Caco-2 (cell line): ENCODE measurements at places on chromosomes 6 and 20.

- no peak for DNase-seq
These were observed 54.5 kb upstream of the MC3R start for GRCh38 chr20:56194042-56194441.

- peak; percentile 80 for DNase-seq
These were observed 27.2 kb downstream of the UBE2V1 start for GRCh38 chr20:50085481-50086365.

- DNase-seq: no peak
These were observed 97.5 kb downstream of the GMDS start for GRCh38 chr6:2147766-2148448.

GRCh38 chr6:33935439-33936080 lies 131.8 kb upstream of the MLN start:
- DNase-seq: no peak

DNA sequence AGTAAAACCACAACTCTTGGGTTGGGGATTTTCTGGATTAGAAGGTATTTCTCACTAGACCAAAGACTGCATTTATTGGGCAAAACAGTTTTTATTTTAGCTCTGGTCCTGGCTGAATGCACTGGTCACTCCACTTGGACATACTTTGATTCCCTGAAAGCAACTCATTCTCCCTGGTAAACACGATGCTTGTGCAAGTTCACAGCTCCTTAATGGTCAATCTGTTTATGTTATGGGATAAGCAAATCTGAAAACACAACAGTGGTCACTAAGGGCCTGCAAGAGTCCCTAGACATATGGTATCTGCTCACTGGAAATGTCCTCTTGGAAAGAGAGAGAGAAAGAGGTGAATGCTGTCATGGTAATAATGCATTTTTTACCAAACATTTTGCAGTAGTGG lies 559.8 kb downstream of the CDH26 start:
- DNase-seq: no peak

- DNase-seq: no peak
These were observed 326.6 kb upstream of the RNF24 start for GRCh38 chr20:4341804-4342485.

- DNase-seq: no peak
These were observed 12.3 kb downstream of the OR2H2 start for GRCh38 chr6:29597184-29597583.

- DNase-seq: peak; percentile 59
These were observed 102.0 kb upstream of the TENT5A start for GRCh38 chr6:81854474-81854873.

DNA sequence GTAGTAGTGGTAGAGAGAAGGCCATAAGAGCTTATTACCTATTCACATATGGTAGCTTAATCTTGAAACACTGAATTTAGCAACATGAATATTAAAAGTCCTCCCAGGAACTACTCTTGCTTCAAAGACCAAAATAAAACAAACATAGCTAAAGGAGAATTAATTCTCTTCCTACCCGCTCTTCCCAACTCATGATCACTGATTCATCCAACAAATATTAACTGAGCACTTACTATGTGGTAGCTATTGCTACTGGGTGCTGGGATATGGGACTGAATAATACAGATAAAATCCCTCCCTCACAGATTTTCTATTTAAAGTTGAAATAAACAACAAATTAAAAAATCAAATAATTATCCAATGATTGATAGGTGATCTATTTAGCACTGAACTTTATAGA lies 287.1 kb downstream of the BTBD9 start:
- DNase-seq: no peak

DNA sequence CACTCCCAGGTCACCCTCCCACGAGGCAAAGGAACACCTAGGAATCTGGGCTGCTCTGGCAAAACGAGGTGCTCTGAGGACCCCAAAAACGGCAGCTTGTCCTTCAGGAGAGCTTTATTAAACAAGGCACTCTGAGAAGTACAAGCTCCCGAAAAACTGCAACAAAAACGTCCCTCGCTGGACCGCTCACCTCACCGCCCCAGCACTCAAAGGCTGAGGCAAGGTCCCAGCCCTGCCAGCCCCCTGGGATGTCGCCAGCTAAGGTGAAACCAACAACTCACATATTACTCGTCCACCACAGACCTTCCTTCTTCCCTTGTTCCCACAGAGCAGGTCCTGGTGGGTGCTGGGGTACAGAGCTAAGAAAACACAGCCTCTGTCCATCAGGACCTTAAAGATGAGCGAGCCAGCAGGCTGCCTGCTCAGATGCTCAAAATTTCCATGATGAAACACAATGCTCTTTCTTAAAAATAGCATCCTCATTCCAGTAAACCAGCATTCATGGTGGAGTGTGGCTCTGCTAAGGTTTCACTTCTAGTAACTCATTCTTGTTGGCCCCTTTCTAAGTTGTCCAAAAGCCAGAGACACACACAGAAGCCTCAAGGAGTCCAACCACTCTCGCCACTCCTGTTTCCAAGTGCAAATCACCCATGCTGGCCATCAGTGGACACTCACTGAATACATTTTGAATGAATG lies 35.9 kb downstream of the ATP9A start:
- DNase-seq: no peak

- DNase-seq: peak; percentile 62
These were observed 48.4 kb downstream of the CPXM1 start for GRCh38 chr20:2751878-2752566.

DNA sequence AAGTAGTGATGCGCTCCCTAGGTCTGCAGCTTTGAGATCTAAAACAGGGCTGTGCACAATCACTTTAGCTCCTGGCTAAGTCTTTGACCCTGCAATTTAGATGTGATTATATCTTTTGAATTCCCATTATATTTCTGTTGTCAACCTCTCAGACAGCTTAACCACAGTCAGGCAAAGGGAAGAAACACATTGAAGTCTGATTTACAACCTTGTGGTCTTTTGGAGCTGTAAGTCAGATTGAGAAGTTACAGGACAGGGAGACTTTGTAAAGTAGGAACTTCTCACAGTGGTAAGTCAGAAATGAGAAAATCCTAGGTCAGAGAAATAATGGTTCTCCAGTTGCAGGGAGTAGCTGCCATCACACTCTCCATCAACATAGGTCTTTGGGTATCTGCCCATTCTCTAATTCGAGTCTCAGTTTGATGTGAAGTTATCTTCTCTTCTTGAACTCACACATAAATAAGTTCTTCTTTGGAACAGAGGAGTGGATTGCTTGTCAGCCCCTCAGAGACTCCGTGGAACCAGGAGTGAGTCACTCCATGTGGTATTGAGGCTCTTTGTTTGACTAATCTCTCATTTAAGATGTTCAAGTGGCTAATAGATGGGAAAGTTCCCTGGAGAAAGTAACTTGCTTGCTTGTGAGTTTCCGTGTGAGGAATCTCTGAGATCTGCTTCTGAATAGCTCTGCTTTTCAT lies 35.0 kb upstream of the SGK1 start:
- DNase-seq: no peak

GRCh38 chr6:159790956-159791598 lies 810 bp downstream of the MRPL18 start:
- DNase-seq: no peak

DNA sequence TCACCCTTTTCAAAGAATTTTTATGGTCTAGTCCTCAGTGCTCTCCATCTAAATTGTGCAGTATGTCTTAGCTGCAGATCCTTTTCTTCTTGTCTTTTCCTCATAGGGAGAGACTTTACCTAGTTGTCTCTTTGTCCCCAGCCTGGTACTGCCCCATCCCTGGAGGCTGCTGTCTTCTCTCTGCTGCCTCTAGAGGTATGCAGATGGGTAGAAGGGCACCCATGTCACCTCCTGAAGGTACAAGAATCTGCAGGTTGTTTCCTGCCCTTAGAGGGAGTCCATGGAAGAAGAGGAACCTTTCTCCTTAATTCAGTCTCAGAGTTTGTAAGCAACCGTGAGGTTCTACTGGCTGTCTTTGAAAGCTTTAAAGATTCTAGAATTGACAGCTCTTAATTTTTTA lies 39.1 kb downstream of the MCM8 start:
- DNase-seq: no peak

- DNase-seq: no peak
These were observed 21.7 kb downstream of the SEC63 start for GRCh38 chr6:107936162-107936909.

DNA sequence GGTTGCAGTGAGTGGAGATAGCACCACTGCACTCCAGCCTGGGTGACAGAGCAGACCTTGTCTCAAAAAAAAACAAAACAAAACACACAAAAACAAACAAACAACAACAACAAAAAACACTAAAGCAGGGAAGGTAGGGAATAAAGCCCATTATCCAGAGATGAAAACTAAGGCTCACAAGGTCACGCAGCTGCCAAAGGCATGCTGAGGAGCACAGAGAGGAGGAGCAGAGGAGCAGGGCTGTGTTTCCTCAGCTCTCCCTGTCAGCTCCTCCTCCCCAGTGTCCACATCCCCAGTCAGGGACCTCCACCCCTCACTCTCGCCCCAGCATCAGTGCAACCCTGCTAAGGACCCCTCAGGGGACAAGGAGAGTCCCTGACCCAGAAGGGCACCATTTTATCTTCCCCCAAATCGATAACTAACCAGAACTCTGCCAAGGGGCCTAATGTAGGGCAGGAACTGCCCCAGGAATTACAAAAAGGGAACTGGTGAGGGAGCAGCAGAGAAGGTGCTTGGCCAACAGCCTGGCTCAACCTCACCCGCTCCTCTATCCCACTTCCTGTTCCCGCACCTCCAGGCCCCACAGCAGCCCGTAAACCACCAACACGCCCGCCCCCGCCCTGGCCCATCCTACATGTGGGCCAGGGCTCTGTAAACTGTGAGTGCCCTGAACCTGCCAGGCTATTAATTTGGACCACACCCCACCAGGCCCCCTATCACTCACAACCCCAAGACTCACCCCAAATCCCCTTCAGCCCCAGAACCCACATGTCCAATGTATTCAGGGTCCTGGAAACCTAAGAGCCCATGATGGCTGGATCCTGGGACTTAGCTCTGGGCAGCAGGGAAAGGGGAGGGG lies 9.0 kb downstream of the TEAD3 start:
- DNase-seq: no peak

- DNase-seq: no peak
These were observed 46.0 kb upstream of the BLCAP start for GRCh38 chr20:37573626-37574198.

GRCh38 chr20:50136822-50137599 lies 16.5 kb downstream of the PEDS1 start:
- no peak for DNase-seq

DNA sequence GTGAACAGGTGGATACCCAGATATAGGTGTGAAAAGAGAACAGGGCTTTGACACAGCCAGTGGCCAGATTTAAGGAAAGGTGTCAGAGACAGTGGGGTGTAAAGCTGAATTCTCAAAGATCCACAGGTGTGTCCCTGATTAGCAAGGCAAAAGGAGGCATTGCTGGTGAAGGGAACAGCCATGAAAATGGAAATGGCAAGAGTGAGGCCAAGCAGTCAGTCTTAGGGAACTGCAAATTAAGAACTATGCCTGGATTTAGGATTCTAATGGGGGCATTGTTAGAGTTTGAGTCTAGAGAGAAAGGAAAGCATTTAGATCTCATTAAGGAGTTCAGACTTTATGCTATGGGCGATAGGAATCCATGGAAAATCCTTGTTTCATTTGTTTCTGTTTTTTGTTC lies 789.2 kb downstream of the MAFB start:
- DNase-seq: no peak

DNA sequence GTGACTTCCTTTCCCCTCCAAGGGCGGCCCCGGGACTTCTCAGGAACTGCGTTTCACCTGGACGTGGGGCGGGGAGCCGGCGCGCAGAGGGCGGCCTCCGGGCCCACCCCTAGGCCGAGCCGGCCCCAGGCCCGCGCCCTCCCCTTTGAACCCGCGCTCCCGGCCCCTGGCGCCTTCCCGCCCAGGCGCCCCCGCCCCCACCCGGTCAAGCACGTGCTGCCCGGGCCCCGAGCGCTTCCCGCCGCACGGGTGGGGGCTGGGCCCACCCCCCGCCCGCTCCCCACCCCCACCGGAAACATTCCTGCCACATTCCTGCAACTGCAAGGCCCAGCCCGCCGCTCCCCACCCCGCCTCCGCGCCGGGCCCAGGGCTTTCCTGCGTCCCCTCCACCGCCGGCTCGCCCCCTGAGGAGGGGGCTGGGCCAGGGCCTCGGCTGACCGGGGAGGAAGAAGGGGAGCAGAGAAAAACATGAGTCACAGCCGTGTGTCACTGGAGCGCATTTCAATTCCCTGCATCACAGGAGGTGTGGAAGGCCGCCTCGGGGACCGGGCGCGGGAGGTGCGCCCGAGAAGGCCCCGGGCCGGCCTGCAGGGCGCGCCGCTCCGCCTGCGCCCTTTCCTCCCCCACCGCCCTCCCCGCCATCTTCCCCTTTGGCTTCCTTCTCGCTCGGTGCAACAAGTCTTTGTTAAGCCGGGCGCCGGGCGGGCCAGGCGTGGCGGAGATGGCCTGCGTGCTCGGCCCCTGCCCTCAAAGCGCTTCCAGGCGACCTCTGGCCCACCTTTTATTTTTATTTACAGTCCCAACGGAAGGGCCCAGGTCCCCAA lies 1.2 kb upstream of the HMGA1 start:
- DNase-seq: no peak

DNA sequence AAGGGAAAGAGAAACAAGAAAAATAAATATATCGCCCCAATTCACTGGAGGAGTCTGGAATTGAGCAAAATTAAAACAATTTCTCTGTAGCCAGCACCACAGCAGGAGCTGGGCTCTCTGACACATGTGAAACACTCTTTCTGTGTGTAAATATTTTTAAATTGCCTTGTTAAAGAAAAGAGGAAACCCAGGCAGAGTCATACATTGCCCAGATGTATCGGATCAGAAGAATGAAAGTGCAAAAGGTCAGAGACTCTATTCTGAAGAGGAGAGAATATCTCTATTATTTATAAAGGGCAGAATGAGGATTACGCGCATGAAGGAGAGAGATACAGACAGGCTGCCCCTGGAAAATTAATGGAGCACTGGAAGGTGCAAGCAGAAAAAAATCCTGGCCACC lies 127.0 kb upstream of the MAN1A1 start:
- no peak for DNase-seq

DNA sequence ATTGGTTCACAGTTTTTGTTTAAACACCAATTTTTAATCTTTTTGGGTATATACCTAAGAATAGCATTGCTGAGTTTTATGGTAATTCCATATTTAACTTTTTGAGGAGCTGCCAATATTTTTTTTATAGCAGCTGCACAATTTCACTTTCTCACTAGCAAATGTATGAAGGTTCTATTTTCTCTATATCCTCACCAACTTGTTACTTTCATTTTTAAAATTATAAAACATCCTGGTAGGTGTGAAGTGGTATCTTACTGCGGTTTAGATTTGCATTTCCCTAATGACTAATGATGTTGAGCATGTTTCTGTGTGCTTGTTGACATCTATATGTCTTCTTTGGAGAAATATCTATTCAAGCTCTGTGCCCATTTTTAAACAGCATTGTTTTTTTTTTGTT lies 452.1 kb downstream of the GRIK2 start:
- DNase-seq: no peak

GRCh38 chr6:146598772-146599405 lies at the start of gene ADGB:
ADGB (plus strand) TSS chr6:146598972; CDS start chr6:146599041, 69 bp downstream.
- DNase-seq: peak; percentile 75
